ENCODE measurements at places on chromosomes 16 and 17. TPM values are rescaled to one million over a fixed set of nuclear protein-coding genes. Genes with fewer than 3 reads are reported as not detected.

- no peak for DNase-seq
Measured at GRCh38 chr16:28106467-28107215, 43.1 kb upstream of the GSG1L start.

- DNase-seq: no peak
Measured at GRCh38 chr17:2312736-2313135, 9.0 kb downstream of the SRR start.

DNA sequence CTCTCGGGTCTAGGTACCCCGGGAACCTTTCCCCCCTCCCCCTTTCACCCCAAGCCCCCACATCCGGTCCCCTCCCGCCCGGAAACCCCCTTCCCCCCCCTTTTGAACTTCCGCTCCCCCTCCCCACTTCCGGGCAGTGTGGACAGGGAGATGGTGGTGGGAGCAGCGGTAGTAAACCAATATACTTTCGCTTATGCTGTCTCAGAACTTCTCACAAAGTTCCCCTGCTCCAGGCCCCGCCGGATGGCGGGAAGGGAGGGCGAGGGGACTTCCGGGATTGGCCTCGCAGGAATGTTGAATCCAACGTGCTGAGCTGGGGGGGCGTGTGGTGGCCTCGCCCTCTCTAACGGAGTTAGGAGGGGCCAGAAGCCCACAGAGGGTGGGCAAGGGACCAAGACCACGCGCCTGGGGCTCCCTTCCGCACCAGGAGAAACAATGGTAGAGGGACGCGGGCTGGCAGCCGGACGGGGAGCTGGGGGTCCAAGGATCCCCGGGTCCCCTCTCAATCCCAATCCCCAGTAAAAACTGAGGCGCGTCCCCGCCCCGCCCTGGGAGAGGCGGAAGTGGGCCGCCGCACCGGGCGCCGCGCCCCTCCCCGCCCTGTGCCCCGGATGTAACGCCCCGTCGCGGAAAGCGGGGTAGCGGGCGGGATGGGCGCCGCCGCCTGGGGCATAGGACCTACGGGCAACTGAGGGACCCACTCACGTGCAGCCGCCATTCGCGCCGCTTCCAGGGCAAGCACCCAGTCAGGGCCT is 742 bp downstream of the PFN1 start:
- no peak for DNase-seq

Gene CTRB2
- not detected for total RNA-seq

Measured in omental fat pad (tissue), 4 donors.